ENCODE measurements at places on chromosomes 4 and X. TPM values are rescaled to one million over a fixed set of nuclear protein-coding genes. Genes with fewer than 3 reads are reported as not detected.

Gene TMPRSS11F
- not detected for total RNA-seq

Gene LDOC1
- total RNA-seq: 4.6 TPM

Gene HPGDS
- not detected for total RNA-seq

Gene NAP1L3
- 2.9 TPM for total RNA-seq

Gene DGAT2L6
- total RNA-seq: not detected

Gene RNF128
- total RNA-seq: 5.7 TPM

Data from smooth muscle cell of bladder (primary cell).